ENCODE measurements at places on chromosomes 6 and 20.

DNA sequence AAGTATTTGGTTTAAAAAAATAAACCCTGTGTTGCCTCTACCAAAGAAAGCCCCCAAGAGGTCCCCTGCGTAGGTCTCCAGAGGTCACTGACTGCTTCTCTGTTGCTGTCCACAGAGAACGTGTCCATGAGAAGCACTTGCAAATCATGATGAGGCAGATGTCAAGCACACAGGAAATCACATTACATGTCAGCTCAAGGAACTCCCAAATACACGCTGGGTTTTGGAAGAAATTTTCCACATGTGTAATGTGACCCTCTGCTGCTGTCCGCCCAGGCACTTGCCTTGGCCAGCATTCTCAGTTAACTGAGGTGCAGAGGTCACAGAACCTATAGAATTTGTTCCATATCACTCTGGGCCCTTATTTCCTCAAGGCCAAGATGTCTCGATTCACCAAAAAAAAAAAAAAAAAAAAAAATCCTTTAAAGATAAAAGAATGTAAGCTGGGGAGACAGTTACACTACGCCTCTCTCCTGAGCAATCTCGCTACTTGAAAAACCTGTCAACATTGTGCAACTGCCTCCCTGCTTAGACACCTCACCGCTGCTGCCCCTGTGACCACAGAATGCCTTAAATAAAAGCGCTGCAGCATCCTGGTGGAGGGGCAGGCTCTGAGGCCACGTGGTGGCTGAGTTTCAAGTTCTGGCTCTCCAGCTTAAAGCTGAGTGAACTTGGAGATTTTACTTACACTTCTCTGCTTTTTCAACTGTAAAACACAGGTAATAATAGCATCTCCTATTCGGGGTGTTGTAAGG lies 42.3 kb downstream of the SLC22A23 start:
- DNase-seq: no peak

DNA sequence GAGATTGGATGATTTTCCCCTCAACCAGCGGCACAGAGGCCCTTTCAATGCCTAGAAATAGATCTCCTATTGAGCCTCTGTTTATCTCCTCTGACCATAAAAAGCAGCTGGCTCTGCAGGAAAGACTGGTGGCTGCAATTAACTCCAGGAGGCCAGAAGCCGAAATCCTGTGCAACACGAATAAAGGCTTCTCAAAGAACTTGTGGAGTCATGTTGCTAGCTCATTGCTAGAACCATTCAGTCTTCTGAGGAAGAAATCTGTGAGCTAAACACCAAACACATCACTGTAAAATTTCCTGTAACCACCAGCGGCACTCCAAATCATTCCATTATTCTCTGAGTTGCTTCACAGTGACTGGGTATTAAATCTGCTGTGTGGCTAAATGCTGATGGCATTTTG lies 49.1 kb upstream of the TPD52L1 start:
- DNase-seq: peak; percentile 41

GRCh38 chr20:5734602-5735001 lies 15.6 kb upstream of the SHLD1 start:
- DNase-seq: no peak

DNA sequence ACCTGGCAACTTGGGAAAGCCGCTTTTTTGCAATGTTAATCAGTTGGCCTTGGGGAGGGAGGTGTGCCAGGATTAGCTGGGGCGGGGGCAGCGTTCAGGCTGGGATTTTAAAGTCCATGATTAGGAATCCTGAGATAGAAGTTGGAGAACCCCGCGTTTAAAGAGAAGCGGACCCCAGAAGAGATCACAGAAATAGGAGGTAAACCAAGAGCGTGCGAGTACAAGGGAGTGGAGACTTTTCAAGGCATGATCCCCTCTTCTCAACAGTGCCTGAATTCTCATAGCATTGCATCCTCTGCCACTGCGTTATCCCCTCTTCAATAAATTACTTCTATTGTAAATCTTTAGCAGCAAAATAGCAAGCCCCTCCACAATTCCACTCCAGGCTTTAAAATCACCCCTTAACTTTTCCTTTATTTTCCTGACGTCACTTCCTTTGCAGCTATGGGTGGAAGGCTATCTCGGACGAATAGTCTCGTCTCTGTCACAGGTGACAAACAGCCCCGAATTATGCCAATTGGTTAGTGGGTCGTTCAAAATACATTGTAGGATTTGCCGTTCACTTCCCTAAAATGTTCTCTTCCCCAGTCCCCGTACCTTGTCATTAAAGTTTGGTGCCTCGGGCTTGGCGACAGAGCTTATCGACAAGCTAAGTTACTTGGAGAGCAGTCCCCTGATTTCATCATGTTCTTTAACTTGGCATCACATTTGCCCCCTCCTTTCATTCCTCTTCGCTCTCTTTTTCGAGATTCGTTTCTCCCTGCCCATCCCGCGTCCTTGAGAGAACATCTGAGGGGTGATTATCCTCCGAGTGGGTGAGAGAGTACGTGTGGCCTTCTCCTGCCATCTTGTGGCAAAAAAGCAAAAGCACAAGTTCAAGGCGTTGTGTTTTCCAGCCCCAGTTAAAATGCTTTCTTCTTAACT lies 17.1 kb downstream of the OR2B2 start:
- peak; percentile 54 for DNase-seq

GRCh38 chr20:33842346-33842745 lies 31.2 kb downstream of the CHMP4B start:
- DNase-seq: no peak

DNA sequence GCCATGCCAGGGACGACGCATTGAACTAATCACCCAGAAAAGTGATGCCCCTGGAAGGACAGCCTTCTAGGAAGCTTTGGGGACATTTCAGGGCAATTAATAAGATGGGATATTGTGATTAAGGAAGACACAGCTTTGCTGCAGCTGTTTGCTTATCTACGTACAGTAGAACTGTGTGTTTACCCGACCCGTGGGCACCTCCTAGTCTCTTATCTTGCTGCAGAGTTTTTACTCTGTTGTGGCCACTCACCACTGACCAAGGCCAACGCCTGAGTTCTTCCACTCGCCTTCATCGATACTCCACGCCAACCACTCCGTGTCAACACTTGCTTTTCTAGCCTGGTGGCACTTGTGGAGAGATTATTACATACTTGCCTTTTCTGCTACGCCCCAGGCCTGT lies 105.9 kb upstream of the MLN start:
- no peak for DNase-seq

DNA sequence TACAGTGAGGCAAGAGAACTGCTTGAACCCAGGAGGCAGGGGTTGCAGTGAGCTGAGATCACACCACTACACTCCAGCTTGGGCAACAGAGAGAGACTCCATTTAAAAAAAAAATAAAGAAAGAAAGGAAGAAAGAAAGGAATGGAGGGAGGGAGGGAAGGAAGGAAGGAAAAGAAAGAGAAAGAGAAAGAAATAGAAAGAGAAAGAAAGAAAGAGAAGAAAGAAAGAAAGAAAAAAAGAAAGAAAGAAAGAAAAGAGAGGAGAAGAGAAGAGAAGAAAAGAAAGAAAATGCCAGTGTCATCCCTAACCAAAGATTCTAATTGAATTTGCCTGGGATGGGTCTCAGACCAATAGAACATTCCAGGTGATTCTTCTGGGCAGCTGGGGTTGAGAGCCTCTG lies 4.2 kb downstream of the TGM3 start:
- DNase-seq: no peak

DNA sequence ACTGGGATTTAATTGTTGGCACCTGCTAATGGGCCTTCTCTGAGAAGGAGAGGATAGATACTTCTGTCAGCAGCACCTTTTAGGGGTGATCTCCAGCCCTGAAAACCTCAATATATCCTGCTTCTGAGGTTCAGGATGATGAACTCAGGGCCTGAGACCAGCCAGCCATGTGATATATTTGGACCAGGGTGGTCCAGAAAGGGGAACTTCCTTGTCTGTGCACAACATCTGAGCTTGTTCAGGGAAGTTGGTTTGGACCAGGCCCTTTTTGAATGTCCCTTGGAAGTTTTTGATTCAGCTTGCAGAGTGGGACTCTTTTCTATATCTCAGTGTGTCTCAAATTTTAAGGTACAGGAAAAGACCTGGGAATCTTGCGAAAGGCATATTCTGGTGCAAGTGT lies 85.8 kb downstream of the GFRA4 start:
- DNase-seq: no peak

DNA sequence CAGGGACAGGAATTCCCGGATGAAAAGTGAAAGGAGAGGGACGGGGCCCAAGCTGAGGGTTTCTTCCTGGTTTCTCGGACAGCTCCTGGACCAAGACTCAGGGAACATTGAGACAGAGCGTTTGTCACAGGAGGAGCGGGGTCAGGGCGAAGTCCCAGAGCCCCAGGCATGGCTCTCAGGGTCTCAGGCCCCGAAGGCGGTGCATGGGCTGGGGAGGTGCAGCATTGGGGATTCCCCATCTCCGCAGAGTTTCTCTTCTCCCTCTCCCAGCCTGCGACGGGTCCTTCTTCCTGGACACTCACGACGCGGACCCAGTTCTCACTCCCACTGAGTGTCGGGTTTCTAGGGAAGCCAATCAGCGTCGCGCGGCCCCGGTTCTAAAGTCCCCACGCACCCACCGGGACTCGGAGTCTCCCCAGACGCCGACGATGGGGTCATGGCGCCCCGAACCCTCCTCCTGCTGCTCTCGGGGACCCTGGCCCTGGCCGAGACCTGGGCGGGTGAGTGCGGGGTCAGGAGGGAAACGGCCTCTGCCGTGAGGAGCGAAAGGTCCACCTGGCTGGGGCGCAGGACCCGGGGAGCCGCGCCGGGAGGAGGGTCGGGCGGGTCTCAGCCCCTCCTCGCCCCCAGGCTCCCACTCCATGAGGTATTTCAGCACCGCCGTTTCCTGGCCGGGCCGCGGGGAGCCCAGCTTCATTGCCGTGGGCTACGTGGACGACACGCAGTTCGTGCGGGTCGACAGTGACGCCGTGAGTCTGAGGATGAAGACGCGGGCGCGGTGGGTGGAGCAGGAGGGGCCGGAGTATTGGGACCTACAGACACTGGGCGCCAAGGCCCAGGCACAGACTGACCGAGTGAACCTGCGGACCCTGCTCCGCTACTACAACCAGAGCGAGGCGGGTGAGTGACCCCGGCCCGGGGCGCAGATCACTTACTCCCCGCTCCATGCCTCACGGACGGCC lies 54.6 kb upstream of the POLR1H start:
- no peak for DNase-seq
